ENCODE measurements at places on chromosomes 6 and 20.

- no peak for DNase-seq
Measured at GRCh38 chr20:39259010-39259803, 297.1 kb downstream of the DHX35 start.

DNA sequence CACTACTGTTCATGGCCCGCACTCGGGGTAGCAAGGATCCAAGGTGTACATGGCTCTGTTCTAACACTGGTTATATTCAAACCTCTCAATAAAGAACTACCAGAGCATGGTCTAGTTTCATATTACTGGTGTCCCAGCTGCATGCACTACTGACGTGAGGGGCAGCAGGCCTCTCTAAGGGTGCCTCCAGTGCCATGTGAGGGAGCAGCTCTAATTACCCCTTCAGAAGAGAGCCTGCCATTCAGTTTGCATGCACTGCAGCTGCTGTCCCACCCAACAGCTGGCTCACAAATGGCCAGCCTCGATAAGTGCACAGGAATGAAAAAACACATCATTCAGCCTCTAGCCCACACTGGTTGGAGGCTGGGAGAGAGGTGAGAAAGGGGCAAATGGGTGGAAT lies 85.2 kb downstream of the SMLR1 start:
- no peak for DNase-seq

DNA sequence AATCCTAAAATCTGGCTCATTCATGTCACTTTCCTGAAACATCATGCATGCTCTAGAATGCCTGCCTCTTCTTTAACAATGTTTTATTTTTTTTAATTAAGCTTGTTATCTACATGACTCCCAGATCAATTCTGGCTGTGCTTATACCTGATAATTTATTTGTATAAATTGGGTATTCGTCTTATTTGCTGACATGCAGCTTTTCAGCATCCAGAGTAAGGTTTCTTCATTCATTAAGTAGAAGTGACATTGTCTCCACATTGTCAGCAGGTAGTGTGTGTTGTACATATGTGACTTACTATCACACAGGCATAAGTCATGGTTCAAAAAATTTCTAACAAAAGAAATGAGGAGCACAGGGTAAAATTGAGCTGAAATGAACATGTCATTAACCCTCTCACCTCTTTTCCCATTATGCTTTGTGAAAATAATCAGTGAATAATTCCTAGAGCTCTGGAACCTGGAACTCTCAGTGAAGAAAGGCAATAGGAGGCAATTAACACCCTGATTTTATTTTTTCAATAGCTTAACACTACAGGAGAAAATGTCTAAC lies 157.4 kb downstream of the OPRM1 start:
- DNase-seq, result no peak

- no peak for DNase-seq
Measured at GRCh38 chr6:16224409-16224808, 14.0 kb upstream of the GMPR start.

GRCh38 chr6:104409913-104410312 lies 449.8 kb downstream of the HACE1 start:
- no peak for DNase-seq

DNA sequence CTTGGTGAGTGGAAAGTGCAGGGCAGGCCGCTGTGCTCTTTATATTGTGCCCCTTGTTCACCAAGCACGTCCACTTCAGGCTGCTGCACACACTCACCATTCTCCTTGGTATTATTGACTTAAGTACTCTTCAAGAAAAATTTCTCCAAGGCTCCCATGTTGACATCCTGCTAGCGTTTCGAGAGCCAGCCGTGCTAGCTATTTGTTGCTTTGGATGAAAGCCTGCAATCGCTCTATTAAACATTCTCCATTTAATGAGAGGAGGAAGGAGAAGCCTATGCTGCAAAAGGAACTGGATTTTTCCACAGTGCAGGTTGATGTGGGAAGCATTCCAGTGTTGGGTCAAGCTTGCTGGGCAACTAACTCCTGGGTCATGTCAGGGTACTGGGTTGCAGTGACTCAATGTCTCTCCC lies 113.5 kb downstream of the CD83 start:
- no peak for DNase-seq

GRCh38 chr6:27867051-27867944 lies 44.9 kb downstream of the OR2B2 start:
- DNase-seq, result peak; percentile 75

Measured in GM13976 (cell line).